ENCODE measurements at places on chromosomes 6 and 20.

DNA sequence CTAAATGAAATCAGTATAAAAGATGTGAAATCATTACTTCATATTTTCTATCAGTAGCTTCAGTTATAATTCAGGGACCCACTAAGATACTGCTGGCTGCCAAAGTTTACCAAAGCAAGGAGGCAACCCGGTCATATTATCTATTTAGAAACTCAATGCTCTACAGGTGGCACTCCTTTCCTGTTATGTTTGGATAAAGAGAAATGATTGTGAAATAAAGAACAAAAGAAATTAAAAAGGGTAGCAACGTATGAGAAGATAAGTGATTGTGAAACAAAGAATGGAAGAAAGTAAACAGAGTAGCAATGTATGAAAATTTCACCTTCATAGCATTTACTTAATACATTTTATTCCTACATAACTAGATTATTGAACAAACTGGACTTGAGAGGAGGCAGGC is 45.2 kb downstream of the RSPH3 start:
- H3K27ac ChIP-seq, result no peak overlapping the region
- no peaks in the 10 kb centered on the region for H3K36me3 ChIP-seq
- H3K27me3 ChIP-seq, result no peaks in the 10 kb centered on the region

DNA sequence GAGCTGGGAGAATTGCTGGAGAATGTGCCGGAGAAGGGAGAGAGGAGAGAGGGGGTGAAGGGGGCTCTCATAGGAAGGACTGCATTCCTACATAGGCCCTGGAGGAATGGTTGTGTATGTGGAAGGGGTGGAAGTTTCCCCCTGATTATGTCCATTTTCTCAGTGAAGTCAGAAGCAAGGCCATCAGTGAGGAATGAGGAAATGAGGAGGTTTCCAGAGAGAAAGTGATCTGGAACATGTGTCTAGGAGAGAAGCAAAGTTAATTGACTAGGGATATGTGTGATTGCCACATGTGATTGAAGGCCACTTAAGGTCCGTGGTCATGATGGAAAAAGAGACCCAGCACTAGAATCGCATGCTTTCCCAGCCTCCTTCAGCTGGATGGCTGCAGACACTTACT is 42.3 kb downstream of the TBPL1 start:
- DNase-seq, result no peak
- H3K27ac ChIP-seq, result no peak overlapping the region
- no peak overlapping the region for H3K4me3 ChIP-seq
- H3K36me3 ChIP-seq, result no peaks in the 10 kb centered on the region
- H3K4me1 ChIP-seq, result no peaks in the 10 kb centered on the region

GRCh38 chr6:142334294-142334693 is 32.5 kb downstream of the ADGRG6 start:
- H3K4me1 ChIP-seq, result no peaks in the 10 kb centered on the region
- H3K27ac ChIP-seq, result no peak overlapping the region
- no peak overlapping the region for H3K4me3 ChIP-seq
- no peak for DNase-seq
- no peaks in the 10 kb centered on the region for H3K27me3 ChIP-seq
- no peaks in the 10 kb centered on the region for H3K36me3 ChIP-seq

DNA sequence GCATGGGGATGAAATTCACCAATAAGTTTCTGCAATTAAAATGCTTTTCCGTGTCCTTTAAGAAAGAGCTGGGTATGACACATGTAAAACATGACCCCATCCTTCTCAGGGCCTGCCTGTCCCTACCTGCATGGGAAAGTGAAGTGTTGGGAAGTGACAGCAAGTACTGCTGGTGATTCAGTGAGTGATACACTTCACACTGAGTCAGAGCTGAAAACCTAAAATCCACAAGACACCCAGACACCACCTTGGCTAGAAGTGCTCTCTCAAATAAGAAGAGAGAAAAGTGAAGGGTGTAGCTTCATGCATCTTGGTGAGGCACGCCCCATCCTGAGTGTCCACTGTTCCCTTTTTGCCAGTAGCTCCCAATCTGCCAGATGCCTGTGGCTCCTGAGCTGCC is 3.3 kb downstream of the RAB22A start:
- H3K27me3 ChIP-seq, result no peaks in the 10 kb centered on the region
- no peak overlapping the region for H3K27ac ChIP-seq
- no peak for DNase-seq
- no peaks in the 10 kb centered on the region for H3K4me1 ChIP-seq

DNA sequence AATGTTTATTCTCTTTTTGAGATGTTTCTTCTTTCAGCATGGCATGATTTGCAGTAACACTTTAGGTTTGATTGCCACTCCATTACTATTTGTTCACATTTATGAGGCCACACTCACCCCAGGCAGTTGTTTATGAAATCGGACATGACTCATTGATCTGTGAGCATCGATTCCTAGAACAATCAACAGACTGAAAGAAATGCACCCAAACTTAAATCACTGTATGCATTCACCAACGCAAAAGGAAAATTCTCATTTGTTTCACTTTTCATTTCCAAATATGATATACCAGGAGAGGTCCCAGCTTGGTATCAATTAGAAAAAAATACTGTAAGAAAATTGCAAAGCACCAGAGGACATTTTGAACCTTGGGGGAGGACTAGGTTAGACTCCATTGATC is 5.4 kb upstream of the GJA10 start:
- H3K27ac ChIP-seq, result no peak overlapping the region
- no peak for DNase-seq
- H3K4me1 ChIP-seq, result no peaks in the 10 kb centered on the region
- no peaks in the 10 kb centered on the region for H3K27me3 ChIP-seq

GRCh38 chr6:125018136-125018535 is 55.9 kb downstream of the RNF217 start:
- H3K36me3 ChIP-seq, result no peaks in the 10 kb centered on the region
- DNase-seq, result no peak
- H3K27ac ChIP-seq, result no peak overlapping the region
- no peaks in the 10 kb centered on the region for H3K27me3 ChIP-seq
- H3K4me1 ChIP-seq, result peaks cover 5% of the 10 kb centered on the region

GRCh38 chr20:64188091-64188490 is 23.8 kb downstream of the MYT1 start:
- no peak overlapping the region for H3K4me3 ChIP-seq
- H3K27ac ChIP-seq, result no peak overlapping the region
- H3K4me1 ChIP-seq, result no peaks in the 10 kb centered on the region
- peaks cover 2% of the 10 kb centered on the region for H3K27me3 ChIP-seq
- no peak for DNase-seq
- no peaks in the 10 kb centered on the region for H3K36me3 ChIP-seq

DNA sequence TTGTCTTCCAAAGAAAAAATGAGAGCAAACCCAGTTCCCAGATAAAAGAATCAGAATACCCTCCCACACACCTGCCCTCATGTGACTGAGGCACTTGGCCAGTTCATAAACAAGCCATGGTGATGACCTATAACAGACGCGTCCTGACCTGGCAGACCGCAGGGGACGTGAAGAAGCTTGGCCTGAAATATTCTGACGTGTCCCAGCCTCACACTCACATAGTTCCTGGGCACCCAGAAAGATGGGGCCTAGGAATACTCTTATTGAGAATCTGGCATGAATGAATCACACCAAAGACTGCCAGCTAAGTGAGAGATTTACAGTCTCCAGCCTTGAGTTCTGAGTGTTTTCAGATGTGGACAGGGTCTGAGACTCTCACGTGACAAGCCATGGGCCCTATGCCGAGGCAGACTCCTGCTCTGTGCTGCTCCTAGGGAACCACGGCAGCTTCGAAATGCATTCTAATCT is 17.2 kb upstream of the MAP3K4 start:
- peak; percentile 52 for DNase-seq
- no peak overlapping the region for H3K4me3 ChIP-seq
- no peaks in the 10 kb centered on the region for H3K27me3 ChIP-seq
- H3K36me3 ChIP-seq, result no peaks in the 10 kb centered on the region

DNA sequence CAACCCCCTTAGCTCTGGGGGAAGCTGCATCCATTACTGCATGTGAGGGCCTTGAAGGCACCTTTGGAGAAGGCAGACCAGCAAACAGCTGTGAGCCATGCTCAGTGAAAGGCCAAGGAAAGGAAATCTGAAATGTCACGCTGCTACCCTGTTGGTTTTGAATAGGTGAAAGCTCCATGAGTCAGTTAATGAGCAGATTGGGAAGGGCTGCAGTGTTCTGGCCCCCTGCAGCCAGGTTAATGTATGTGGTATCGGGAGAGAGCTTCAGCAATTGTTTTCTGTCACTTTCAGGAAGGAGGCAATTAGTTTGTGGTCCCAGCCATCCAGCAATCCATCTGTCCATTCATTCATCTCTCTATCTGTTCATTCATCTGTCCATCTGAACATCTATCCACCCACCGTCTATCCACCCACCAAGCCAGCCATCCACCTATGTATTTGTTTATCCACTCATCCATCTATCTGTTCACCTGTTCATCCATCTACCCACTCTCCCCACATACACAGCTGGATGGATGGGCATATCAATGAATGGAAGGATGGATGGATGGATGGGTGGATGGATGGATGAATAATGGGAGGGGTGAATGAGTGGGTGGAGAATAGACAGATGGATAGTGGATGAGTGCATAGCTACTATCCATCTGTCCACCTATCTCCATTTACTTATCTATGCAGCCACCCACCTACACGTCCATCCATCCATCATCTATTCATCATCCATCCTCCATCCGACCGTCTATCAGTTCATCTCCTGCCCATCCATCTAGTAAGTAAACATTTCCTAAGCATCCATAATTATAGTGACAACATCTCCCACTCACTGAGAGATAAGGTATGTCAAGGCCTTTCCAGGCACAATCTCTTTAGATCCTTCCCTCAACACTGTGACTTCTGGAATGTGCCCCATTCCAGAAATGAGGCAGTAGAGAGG is 16.0 kb downstream of the PCK1 start:
- no peaks in the 10 kb centered on the region for H3K4me1 ChIP-seq
- H3K27ac ChIP-seq, result no peak overlapping the region
- H3K36me3 ChIP-seq, result no peaks in the 10 kb centered on the region
- H3K4me3 ChIP-seq, result no peak overlapping the region
- DNase-seq, result no peak
- no peaks in the 10 kb centered on the region for H3K27me3 ChIP-seq

DNA sequence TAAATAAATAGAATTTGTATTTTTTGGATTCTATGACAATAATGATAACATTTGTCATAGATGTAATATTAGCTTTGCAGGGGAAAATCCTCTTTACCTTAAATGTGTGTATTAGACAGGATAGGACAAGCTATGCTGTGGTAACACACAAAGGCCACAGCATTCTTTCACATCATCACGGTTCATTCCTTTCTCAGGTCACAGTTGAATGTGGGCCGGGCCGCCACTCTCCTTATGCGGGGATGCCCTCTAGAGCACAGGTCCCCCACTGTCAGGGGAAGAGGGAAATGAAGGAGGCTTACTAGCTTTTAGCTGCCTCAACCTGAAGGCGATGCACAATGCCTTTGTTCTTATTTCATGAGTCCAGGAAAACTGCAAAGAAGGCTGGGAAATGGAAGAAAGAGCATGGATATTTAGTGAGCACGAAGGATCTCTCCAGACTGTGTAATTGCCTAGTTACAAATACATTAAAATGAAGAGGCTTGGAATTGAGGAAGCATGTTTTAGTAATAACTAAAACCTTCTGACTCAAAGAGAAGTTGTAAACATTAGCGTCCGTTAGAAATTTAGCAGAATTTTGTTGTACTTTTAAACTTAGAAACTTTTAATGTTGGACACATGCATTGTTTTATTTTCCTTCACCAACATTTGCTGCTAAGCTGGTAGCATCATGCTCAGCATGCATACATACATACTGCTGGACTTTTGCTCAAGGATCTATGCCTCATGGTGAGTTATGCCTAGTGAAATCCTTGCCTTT is 248.9 kb upstream of the FOXQ1 start:
- no peak overlapping the region for H3K4me3 ChIP-seq
- H3K36me3 ChIP-seq, result no peaks in the 10 kb centered on the region
- H3K27me3 ChIP-seq, result no peaks in the 10 kb centered on the region
- no peaks in the 10 kb centered on the region for H3K4me1 ChIP-seq

DNA sequence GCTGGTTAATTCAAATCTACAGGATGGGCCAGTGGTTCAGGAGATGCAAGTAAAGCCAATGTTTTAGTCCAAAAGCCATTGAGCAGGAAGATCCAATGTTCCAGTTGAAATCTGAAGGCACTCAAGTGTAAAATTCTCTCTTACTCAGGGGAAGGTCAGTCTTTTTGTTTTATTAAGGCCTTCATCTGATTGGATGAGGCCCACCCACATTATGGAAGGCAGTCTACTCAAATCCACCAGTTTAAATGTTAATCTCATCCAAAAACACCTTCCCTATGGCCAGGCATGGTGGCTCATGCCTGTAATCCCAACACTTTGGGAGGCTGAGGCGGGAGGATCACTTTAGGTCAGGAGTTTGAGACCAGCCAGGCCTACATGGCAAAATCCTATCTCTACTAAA is 31.3 kb upstream of the BEND6 start:
- no peaks in the 10 kb centered on the region for H3K36me3 ChIP-seq
- H3K27me3 ChIP-seq, result no peaks in the 10 kb centered on the region
- no peak for DNase-seq
- no peaks in the 10 kb centered on the region for H3K4me1 ChIP-seq
- H3K27ac ChIP-seq, result no peak overlapping the region
- no peak overlapping the region for H3K4me3 ChIP-seq

- H3K4me1 ChIP-seq, result no peaks in the 10 kb centered on the region
- DNase-seq, result no peak
These were observed 5.7 kb upstream of the PYGB start for GRCh38 chr20:25242231-25242630.

DNA sequence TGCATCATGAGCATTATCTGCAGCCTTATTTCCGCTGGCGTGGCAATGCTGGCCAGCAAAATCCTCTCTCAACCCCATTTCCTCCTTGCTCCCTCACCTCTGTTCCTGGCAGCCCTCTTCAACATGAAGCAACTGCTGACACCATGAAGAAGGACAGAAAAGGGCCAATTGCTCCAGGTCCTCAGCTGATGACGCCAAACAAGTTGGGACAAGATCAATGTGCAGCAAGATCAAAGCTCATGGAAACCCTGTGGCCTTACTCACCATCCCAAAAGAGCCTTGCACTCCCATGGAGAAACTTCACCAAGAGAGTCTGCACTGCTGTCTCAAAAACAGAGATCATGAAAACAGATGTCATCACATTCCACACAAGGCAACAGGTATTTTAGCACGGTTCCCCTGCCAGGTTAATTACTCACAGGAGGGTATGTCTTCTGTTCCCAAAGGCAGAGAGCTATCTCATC is 7.4 kb downstream of the GFOD1 start:
- no peak overlapping the region for H3K27ac ChIP-seq
- DNase-seq, result no peak
- no peak overlapping the region for H3K4me3 ChIP-seq
- H3K27me3 ChIP-seq, result no peaks in the 10 kb centered on the region

- no peak for DNase-seq
- no peaks in the 10 kb centered on the region for H3K27me3 ChIP-seq
- H3K4me1 ChIP-seq, result no peaks in the 10 kb centered on the region
- H3K27ac ChIP-seq, result no peak overlapping the region
- no peak overlapping the region for H3K4me3 ChIP-seq
These were observed 17.9 kb downstream of the AHI1 start for GRCh38 chr6:135479601-135480000.

GRCh38 chr6:141483598-141484061 is 649.1 kb upstream of the GJE1 start:
- H3K4me3 ChIP-seq, result peak overlapping the region; percentile 3
- no peaks in the 10 kb centered on the region for H3K4me1 ChIP-seq

DNA sequence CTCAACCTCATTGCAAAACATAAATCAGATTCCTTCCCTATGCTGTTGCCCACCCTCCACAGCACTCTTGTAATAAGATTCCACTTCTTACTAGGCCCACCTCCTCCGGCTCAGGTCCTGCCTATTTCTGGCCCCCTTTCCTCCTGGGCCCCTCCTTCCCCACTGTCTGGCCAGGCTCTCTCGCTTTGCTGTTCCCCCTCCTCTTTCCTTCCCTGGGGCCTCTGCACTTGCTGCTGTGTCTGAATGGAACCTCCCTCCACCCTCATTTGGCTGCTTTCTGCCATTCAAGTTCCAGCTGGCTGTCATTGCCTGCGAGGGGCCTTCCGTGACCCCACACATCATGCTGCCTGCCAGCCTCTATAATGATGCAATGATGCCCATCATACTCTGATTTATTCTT is 38.9 kb downstream of the ARHGAP40 start:
- no peak overlapping the region for H3K4me3 ChIP-seq
- no peaks in the 10 kb centered on the region for H3K4me1 ChIP-seq
- no peaks in the 10 kb centered on the region for H3K27me3 ChIP-seq
